PC-9 (cell line): ENCODE measurements at places on chromosomes 6 and 20.
A peak's percentile ranks its signal among the peaks of the same experiment; 100 is the strongest.

DNA sequence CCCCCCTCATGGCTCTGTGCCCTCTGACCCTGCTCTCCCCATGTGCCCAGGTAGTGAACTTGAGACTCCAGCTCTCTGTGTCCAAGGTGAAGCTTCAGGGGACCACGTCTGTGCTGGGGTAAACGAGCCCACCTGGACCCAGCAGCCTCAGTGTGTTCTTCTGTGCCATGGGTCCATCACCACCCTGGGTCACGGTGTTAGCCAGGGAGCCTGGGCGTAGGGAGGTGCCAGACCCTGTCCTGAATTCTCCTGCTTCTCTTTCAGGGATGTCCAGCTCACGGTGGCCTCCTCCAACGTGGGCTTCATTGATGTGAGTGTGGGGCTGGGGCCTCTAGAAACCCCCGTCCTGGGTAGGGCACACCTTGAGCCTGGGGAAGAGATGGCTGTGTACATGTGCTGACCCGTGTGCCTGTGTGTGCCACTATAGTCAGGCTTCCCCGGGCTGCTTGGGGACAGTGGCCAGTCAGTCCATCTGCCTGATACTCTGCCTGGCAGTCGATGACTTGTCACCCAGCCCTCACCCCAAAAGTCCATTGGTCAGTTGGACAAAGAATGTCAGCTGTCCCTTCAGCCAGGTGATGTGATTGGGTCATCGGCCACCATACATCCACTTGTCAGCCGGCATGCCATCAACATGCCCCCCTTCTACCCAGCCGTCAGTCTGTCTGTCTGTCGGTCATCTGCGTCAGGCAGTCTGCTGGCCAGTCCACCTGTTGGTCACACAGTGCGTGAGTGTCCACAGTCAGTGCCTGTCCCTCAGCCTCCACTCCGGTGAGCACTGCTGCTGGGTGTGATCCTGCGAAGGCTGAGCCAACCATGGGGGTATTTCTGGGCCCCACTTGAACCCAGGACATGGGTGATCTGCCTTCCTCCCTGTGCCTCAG lies 10.9 kb upstream of the BPIFB6 start:
- no peak for DNase-seq

- DNase-seq = no peak
Measured at GRCh38 chr20:9594284-9594875, 80.0 kb downstream of the LAMP5 start.

GRCh38 chr6:102581378-102582124 lies 1188.0 kb downstream of the GRIK2 start:
- no peak for DNase-seq

DNA sequence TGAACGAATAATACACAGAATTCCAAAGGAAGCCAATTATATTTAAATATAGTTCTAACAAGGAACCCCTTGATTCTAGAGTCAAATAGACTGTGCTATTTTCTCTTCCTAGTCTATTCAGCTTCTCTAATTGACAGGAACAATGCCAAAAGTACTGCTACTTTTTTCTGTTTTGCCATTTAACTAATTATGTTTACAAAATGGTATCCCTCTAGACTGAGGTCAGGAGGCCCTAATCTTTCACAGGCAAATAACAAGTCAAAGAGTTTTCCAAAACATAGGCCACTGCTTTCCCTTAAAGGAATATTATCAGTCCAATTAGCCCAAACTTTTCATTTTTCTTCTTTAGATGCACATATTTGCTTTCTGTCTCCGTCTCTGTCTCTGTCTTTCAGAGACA lies 539.3 kb downstream of the RFPL4B start:
- no peak for DNase-seq

DNA sequence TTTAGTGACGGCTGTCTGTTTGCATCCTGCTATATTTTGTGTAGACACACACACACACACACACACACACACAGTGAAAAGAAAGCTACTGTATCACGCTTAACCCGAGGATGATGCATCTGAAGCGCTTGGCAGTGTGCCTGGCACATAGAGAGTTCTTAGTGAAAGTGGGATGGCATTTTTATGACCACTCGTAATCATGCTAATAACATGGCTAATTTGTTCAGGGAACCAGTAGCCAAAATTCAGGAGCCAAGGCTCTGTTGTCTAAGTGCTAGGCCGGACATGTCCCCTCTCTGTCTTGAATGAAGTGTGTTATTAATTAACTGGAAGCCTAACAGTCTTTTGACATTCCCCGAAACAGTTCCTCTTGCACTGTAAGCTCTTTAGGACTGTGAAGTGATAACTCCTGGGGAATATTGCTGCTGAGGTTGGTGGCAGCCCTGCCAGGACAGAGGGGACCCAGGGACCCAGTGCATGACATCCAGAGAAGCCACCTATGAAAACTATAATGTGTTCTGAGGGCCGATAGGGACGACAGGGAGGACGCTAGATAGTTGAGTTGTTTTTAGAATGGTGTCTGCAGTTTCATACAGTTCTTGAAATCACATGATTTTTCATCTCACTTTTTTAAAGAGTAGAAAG lies 45.0 kb upstream of the IRF4 start:
- DNase-seq = no peak

DNA sequence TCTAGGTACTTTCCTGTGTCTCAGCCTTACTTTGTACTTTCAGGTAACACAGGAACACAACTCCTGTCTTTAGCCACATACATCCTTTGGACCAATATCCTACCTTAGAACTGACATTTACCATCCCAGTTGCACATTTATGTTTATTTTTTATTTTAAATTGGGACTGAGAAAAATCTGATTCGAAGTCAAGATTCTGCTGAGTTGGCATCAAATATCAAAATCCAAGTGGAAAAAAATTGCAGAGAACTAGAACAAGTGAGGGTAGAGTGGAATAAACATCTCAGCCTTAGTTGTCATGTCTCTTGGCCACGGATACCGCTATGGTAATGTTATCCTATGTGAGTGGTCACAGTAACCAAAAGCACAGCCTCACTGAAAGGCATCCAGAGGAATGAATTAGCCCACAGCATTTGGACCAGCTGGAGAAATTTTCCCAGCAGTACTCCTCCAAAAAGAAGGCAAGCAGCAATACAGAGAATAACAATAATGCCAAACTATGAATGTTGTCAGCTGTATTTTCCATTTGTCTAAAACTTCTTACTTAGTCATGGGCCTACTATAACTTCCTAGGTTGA lies 17.6 kb upstream of the EYA4 start:
- DNase-seq = no peak

- no peak for DNase-seq
Measured at GRCh38 chr6:112443179-112444065, 96.3 kb downstream of the RFPL4B start.

DNA sequence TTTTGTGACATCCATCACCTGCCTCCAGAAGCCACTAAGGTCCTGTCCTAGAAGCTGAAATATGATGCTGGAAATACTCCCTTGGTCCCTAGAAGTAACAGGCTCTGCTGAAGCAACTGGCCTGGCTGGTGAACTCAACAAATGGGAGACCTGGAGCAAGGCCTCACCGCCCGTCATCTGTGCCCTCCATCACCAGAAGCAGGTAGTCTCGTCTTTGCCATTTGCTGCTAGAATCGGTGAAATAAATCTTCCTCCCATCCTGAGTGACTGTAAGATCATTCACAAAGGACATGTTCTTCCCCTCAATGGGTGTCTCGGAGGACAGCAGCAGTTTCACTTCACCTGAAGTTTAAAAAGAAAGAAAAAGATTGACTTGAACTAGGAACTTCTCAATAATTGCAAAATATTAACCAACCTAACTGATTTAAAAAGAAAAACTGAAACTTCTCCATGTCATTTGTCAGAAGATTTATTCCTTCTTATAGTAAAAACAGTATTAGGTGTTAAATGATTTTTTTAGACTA lies 21.0 kb downstream of the CST7 start:
- DNase-seq = no peak

DNA sequence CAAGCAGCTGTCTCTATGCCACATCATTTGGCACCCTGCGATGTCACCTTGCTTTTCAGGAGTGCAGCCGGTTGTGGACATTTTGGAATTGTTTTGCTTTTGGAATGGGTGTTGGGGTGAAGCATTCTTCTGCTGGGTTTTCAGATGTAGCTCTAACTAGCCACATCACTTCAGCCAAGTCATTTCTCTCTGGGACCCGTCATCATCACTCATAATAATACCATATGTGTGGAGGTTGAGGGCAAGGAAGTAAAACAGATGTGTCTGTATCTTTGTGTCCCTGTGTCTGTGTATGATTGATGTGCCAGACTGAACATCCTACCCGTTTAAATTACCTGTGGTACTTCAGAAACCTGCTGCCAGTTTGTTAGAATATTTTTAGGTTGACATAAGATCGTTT lies 49.5 kb upstream of the TULP4 start:
- DNase-seq = no peak

DNA sequence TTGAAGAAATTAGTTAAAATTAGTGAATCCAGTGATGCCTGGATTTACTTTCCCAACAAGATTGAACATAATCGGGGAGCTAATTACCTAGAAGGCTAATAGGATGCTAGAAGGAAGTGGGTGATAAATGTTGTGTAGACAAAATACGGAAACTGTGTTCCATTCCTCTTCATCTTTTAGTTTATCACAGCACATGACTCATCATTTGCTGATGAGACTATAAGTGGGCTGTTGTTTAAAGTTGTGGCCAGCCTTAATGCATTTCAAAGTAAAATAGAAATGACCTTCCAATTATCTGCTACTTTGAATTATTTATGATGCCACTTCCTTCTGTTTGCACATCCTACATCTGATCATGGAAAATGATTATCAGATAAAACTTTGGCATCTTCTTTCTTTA lies 43.4 kb downstream of the OGFRL1 start:
- no peak for DNase-seq

DNA sequence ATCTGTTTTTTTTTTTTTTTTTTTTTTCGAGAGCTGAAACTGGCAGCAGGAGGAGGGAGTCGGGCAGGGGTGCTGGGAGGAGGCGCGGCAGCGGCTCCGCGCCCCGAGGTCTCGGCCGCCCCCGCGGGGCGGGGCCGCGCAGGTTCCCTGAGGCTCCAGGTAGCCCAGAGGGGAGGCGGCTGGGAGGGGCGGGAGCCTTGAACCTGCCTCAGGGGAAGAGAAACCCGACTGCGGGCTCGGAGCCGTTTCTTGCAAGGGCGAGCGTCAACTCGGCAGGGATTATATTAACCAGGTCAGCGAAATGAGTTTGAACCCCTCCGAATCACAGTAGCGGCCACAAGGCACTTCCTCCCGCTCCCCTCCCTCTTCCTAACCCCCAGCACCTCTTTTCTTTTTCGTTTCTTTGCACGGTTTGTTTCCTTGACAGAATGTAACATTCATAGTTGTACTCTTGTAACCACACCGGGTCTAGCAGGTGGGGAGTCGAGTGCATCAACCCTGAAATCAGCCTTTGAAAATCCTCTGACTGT lies 2.0 kb downstream of the MYB start:
- peak; percentile 3 for DNase-seq

DNA sequence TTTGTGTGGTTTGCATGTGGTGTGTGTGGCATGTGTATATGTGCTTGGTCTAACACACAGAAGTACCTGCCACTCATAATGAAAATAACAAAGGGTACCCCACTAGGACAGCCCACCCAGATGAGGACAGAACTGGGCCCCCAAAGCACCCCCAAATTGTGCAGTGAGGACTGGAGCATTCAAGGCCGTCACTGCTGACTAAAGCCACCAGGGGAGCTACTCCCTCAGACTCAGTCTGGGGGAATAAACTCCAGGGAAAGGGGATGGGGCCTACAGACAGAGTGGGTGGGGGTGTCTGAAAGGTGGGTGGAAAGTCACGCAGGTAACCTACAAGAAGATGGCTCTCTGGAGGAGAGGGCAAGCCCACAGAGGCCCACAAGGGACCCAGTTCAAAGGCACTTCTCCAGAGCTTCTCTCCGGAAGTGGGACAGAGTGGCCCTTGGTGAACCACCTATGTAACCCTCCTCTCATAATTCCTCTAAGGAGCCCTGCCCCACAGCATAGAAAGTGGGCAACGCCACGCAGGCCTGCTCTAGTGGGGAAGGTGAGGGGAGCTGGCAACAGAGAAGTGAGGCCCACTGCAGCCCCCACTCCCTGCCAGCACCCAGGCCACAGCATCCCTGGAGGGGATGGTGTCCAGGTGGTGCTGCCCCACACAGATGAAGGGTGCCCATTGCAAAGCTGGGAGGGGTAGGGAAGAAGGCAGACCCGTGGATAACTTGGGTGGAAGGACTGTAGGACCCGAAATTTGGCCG lies 122.8 kb upstream of the MAFB start:
- DNase-seq = no peak

DNA sequence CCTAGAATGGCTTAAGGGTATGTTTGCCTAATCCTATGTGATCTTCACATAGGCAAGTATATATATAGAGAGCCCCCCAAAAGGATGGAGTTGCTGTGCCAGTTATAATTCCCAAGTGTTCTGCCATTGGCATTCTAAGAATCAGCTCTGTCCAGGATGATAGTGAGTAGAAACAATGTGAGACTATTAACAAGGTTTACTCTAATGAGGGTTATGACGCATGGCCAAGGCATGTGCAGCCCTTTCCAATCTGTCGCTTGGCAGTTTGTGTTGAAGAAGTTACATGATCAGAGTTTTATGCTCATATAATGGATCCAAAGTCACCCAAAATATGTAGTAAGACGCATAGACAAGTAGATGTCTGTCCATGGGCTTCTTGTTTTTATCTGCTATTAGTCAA lies 33.6 kb downstream of the VGLL2 start:
- no peak for DNase-seq

GRCh38 chr6:111061508-111061907 lies 25.8 kb upstream of the SLC16A10 start:
- DNase-seq = no peak

- peak; percentile 96 for DNase-seq
Measured at GRCh38 chr6:138231381-138231886, 13.1 kb upstream of the PBOV1 start.

DNA sequence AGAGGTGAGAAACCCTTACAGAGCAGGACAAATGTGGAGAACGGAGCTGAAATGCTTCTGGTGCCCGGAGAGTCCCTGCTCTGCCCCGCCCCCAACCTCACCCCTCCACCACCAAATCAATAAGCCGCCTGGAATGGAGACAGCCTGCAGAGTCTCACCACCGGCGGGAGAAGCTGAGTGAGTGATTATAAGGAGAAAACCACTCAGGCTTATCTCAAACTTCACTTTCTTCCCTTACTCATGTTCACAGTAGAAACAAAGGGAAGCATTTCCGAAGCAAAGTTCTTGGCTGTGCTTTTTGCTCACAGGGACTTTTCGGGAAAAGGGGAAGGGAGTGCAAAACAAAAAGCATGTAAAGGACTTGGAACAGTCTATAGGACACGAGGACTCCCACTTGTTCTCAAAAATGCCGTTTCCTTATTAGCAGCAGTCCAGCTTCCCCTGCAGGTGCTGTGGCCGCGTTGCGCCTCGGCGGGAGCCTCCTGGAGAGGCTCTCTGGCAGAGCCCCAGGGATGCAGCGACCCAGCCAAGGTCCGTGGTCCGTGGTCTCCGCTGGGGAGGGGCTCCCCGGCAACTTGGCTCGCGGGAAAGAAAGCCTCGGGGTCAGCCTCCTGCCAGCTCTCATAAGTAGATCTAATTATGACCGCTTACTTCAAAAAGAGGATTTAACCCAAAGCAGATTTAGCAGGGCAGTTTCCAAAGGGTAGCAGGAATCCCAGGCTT lies 64.8 kb upstream of the TMEM30A start:
- no peak for DNase-seq
